Neural crest cell (in vitro differentiated cells): ENCODE measurements at places on chromosomes 2 and 18. TPM values are rescaled to one million over a fixed set of nuclear protein-coding genes. Genes with fewer than 3 reads are reported as not detected.

Gene PCARE
- total RNA-seq: not detected in 2 replicates

Gene DCC
- 10.1 and 11.3 TPM in 2 replicates for total RNA-seq

Gene ANKRD30B
- total RNA-seq: not detected in 2 replicates

Gene UPP2
- total RNA-seq: not detected in 2 replicates

Gene TXNDC2
- total RNA-seq: not detected in 2 replicates

Gene MZT2A
- 114 TPM in 2 replicates for total RNA-seq

Gene SLC25A52
- not detected in 2 replicates for total RNA-seq

Gene FKBP1B
- 22.0 and 22.1 TPM in 2 replicates for total RNA-seq

Gene APOB
- total RNA-seq: 0.07 and 0.09 TPM in 2 replicates

Gene ITM2C
- total RNA-seq: 106 TPM in 2 replicates

Gene MYCN
- 144 and 149 TPM in 2 replicates for total RNA-seq

Gene SPATS2L
- 24.1 and 24.9 TPM in 2 replicates for total RNA-seq

Gene KANSL3
- total RNA-seq: 57.7 and 58.8 TPM in 2 replicates

Gene CHRNG
- total RNA-seq: not detected in 2 replicates

Gene CRYBA2
- total RNA-seq: not detected in 2 replicates

Gene KCNS3
- 1.4 and 2.7 TPM in 2 replicates for total RNA-seq

Gene TEKT4
- total RNA-seq: not detected in 2 replicates

Gene NEU2
- total RNA-seq: not detected in 2 replicates
